Stimulated activated CD8-positive, alpha-beta memory T cell treated with anti-CD3 and anti-CD28 coated beads, Interleukin-15, amount 100 ng/mL, for 48 hours (primary cell): ENCODE measurements at places on chromosomes 7 and 10.

GRCh38 chr7:156659961-156660360 lies 19.4 kb downstream of the RNF32 start:
- no peak for DNase-seq

- no peak for DNase-seq
These were observed 9.4 kb upstream of the GET4 start for GRCh38 chr7:867001-867405.

DNA sequence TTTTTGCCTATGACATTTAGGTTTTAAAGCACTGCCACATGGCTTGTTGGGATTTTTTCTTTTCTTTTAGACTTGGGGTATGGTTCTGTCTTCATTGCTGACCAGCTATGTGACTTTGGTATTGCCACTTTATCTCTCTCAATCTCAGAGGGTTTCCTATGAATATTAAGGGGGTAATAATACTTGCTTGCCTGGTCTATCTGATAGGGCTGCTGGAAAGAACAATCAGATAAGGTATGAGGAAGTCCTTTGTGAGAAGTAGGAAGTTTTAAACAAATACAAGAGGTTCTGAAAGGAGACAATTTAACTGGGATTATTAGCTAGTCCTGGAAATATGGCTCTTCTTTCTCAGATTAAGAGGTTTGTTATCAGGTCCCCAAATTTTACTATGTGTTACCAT lies 80.8 kb downstream of the ZNF92 start:
- no peak for DNase-seq

DNA sequence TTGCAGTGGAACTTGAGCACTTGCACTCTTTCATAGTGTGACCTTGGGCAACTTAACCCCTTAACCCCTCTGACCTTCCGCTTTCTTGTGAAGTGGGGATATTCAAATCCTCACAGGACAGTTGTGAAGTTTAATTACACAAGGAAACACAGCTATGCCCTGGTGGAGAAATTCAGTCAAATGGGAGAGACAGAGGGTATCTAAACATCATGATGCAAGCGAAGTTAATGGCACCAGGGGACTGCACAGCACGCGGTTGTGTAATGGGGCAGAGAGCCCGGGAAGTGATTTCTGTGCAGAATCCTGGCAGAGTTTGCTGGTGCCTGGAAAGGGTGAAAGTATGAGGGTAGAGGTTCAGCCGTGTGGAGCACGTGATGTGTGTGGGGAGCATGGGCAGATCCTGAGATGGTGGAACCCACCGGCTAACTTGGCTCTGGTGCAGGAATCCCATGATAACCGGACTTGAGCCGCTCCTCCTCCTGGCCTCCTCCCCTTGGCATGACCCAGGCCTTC lies 51.7 kb downstream of the SNX10 start:
- no peak for DNase-seq

GRCh38 chr7:98729121-98729520 lies 112.0 kb downstream of the NPTX2 start:
- no peak for DNase-seq

- DNase-seq: no peak
These were observed 625.7 kb upstream of the ANKRD30A start for GRCh38 chr10:36499693-36500092.

GRCh38 chr10:17563452-17563851 lies 53.7 kb downstream of the HACD1 start:
- DNase-seq: no peak
